ENCODE measurements at places on chromosomes 1 and 21.

GRCh38 chr1:220682901-220683576, 7.1 kb upstream of the C1orf115 start:
- DNase-seq, result no peak

- peak; percentile 63 for DNase-seq
These were observed 15.9 kb upstream of the PADI3 start for GRCh38 chr1:17232759-17233661.

DNA sequence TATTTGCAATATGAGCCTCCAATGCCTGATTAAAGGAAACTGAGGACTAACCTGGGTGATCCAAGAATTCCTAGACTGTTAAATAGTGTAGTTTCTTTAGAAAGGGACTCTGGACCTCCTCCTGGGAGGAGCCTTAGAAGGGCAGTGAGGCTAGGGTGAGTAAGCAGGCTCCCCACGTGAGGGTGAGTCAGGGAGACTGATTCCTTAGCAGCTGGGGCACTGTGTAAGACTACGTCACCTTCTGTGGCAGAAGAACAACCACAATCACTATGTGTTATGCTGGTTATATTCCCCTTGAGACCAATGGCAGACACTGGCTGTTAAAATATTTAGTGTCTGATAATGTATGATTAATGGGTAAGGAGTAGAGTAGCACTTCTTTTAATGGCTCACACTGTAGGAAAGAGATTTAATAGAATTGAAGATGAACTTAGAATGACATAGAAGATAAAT, 53.3 kb upstream of the SYT14 start:
- DNase-seq, result peak; percentile 95

GRCh38 chr1:47024141-47024801, 802 bp downstream of the CYP4X1 start:
- no peak for DNase-seq

DNA sequence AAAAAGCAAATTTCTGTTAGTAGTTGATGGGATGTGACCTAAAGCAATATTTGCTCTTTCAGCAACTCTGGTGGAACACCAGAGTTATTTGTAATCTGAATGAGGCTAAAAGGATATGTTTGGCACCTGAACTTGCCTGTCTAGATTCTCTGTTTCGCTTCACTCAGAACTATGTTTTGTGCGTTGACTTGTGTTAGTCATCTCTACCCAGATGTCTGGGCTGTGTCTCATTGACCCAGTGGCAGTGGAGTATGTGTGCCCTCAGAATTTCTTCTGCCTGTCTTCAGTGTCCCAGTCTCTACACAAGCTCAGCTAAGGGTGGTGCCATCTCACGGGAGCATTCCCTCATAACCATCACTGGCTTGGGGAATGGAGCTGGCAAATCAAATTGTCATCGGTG, 13.9 kb downstream of the KCNK1 start:
- DNase-seq, result no peak

- DNase-seq, result no peak
These were observed 177.1 kb downstream of the GABPA start for GRCh38 chr21:25911730-25912401.

- peak; percentile 83 for DNase-seq
These were observed 677 bp downstream of the AGPAT3 start for GRCh38 chr21:43865540-43866259.

- peak; percentile 20 for DNase-seq
These were observed 37.2 kb upstream of the NPL start for GRCh38 chr1:182752077-182752988.

DNA sequence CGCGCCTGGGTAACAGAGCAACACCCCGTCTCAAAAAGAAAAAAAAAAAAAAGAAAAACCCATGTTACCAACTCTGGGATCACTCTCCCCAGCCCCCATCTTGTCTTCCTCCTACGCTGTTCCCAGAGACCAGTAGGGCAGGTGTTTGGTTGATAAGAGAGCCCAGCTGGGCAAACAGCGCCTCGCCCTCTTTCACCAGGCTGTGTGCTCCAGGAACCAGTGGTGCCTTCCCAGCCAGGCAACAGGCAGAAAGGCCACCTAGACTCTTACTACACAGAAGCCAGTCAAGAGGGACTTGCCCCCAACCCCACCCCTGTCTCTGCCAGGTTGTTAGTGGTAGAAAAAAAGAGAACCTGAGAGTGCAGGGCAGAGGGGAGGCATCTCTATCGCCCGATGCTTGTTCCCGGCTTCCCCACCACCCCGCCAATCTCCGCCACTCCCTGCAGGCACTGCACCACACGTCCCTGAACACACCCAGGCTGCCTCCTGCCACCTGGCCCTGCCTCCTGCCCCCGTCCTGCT, 14.0 kb upstream of the CTRC start:
- no peak for DNase-seq

DNA sequence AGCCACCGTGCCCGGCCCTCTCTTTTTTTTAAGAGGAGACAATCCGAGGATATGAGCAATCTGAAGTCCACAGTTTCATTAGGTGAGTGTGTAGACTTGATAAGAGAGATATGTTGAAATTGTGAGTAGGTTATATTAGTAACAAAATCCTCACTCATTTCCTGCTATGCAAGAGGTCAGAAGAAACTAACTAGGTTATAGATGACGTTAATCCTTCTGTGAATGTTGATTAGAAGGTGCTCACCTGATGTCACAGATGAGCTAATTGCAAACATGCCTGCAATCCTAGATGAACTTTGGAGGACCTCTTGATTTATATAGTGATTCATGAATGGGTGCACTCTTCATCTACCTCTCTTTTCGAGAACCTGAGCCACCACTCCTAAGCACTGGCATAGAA, 29.3 kb downstream of the NTMT2 start:
- DNase-seq, result no peak

- DNase-seq, result peak; percentile 77
These were observed 825 bp downstream of the DCAF8 start for GRCh38 chr1:160261556-160261892.

DNA sequence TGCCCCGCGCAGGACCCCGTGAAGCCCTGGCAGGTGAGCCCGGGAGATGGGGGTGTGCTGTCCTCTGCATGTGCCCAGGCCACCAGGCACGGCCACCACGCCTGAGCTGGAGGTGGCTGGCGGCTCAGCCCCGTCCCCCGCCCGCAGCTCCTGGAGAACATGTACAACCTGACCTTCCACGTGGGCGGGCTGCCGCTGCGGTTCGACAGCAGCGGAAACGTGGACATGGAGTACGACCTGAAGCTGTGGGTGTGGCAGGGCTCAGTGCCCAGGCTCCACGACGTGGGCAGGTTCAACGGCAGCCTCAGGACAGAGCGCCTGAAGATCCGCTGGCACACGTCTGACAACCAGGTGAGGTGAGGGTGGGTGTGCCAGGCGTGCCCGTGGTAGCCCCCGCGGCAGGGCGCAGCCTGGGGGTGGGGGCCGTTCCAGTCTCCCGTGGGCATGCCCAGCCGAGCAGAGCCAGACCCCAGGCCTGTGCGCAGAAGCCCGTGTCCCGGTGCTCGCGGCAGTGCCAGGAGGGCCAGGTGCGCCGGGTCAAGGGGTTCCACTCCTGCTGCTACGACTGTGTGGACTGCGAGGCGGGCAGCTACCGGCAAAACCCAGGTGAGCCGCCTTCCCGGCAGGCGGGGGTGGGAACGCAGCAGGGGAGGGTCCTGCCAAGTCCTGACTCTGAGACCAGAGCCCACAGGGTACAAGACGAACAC, 1.8 kb downstream of the TAS1R3 start:
- DNase-seq, result no peak

GRCh38 chr1:201489643-201490261, 17.2 kb downstream of the CSRP1 start:
- no peak for DNase-seq

- no peak for DNase-seq
These were observed 9.5 kb upstream of the TBCE start for GRCh38 chr1:235357485-235358373.

DNA sequence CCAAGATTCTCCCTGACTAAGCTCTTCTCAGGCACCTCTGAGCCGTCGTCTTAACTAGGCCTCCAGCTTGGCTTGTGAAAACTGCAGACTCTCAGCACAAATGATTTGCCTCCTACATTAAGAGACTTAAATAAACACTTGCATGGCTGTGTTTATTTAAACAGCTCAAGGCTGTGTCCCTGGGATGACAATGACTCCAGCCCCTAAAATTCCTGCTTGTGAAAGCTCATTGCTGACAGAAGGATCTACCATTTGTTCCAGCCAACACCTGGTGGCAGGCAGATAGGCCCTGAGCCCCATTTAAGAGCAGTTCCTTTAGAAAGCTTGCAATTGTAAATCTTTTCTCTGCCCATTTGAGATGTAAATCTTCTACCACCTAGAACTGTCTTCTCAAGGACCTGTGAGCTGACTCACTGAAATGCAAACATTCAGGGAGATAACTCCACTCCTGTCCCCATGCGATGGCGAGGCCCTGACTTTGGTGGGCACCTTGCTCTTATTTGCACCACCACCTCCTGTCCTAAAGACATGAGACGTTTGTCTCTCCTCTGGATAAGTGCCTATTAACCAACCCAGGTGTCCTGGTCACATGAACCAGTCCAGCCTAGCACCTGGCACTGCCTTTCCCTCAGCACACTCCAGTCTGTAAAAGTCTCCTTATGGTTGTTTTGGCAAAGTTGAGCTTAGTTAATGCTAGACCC, 15.1 kb upstream of the PCP4 start:
- DNase-seq, result no peak

- peak; percentile 96 for DNase-seq
These were observed 4.5 kb upstream of the NFIA start for GRCh38 chr1:61077676-61078541.

DNA sequence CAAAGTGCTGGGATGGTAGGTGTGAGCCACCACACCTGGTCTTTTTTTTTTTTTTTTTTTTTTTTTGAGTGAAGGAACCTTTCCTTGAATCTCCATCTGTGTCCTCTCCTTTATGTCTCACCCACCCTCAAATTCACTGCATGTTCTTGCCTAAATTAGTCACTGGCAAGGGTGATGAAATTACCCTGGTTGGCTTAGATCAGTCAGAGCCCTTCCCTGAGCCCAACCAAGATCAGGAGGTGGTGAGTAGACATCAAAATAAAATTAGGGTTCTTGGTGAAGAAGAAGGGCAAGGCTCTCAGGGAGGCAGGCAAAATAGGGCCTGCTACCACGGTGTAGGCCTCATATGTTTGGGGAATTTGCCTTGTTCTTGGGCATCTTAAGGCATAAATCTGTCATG, 5.3 kb upstream of the TNN start:
- DNase-seq, result no peak

GRCh38 chr1:13708380-13708982, 8.5 kb downstream of the PRDM2 start:
- no peak for DNase-seq

DNA sequence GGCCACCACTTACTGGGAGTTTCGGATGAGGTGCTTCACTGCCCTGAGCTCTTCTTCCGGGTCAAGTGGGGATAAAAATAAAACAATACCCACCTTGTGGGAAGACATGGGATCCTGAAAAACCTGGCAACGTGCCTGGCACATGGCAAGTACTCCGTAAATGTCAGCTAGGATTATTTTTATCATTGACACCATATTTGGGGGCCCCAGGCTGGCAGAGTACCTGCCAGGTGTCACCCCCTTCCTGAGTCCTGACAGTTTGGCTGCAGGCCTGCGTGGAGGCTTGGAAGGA, 9.2 kb upstream of the EPHA2 start:
- no peak for DNase-seq

GRCh38 chr1:65198096-65198495, 50.1 kb downstream of the AK4 start:
- no peak for DNase-seq

DNA sequence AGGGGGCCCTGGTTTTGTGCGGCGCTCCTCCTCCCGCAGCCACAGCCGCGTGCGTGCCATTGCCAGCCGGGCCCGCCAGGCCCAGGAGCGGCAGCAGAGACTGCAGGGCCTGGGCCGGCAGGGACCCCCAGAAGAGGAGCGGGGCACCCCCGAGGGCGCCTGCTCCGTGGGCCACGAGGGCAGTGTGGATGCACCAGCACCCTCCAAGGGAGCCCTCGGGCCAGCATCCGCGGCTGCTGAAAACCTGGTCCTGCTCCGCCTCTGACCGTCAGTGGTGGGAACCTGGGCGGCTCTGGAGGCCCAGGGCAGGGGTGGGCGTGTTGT, 21.5 kb downstream of the PANK4 start:
- no peak for DNase-seq

DNA sequence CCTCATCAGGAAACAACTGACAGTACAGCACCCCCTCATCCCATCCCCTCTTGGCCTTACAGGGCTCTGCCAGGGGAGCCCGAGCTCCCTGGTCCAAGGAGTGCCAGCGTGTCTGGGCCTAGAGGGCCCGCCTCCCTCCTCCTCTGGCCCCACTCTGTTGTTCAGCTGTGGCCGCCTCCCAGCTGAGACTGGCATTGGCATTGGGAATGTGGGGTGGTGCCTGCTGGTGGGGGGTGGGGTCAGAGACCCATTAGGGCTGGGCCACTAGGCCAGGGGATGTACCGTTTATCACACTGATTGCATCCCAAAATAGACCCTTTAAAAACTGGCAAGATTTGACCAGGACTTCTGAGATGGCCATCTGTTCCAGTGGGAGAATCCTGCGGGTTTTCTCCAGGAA, 1.4 kb downstream of the LDLRAP1 start:
- peak; percentile 49 for DNase-seq

DNA sequence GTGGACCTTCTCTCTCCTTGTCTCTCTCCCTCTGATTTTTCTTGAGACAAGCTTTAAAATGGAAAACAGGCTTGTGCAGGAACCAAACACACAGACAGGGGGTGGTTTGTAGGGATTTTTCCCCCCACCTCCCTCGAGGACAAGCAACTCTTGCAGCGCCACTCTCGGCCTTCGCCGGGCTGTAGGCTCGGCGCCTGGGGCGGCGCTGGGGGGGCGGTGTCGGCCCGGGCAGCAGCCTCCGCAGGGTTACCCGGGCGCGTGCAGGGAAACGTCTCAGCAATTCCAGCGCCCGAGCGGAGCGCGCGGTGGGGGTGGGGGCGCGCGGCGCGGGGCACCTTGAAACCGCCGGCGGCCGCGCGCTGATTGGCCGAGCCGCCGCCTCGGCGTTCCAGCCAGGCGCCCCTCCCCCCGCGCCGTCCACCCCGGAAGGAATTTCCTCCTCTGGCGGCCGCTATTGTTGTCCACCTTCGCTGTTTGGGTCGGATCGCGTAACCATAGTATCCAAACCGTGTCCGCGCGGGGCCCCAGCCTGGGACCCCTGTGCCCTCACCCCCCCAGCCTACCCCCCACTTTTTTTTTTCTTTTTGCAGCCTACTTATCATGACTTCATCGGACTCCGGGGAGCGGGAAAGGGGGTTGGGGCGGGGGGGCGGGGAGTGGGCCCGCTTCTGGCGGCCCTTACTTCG, 59.8 kb upstream of the ACOT11 start:
- DNase-seq, result peak; percentile 98

DNA sequence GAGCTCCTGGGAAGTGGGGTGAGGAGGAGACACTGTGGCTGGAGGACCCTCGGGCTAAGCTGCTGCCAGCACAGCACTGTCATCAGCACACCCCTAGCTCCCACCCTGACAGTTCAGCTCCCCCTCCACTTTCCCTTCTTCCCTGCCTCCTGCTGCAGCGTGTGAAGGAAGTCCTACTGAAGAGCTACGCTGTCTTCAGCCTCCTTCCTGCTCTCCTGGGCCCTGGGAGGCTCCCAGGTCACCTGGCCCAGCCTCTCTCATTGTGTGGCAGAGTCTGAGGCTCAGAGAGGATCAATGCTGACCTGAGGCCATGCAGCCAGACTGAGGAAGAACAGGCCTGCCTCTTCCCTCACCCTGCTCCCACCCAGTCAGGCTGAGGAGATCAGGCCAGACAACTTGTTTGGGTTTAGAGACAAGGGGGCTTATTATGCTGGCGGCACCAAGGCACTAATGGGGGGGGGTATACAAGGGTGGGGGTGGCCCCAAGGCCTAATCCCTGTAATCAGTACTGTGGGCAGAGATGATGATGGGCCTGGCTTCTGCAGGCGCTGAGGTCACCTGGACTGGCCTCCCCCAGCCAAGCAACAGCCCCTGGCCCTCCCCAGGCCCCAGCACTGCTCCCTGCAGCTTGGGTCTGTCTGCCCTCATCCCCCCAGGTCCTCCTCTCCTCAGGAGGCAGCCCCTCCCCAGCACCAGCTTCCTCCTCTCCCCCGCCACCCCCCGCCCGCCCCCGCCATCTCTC, 9.1 kb downstream of the NES start:
- DNase-seq, result no peak
